Kidney glomerular epithelial cell (primary cell): ENCODE measurements at places on chromosomes 13 and 19.

- peak; percentile 89 for DNase-seq
Measured at GRCh38 chr19:35693835-35694599, 10.3 kb upstream of the ZBTB32 start.

- DNase-seq: no peak
Measured at GRCh38 chr19:57570707-57571106, 8.0 kb downstream of the ZNF416 start.

- DNase-seq: peak; percentile 25
Measured at GRCh38 chr13:22103046-22104027, 432.5 kb downstream of the FGF9 start.

GRCh38 chr13:36420437-36420891 is 11.8 kb upstream of the CCNA1 start:
- peak; percentile 61 for DNase-seq

GRCh38 chr19:7535998-7536695 is 630 bp downstream of the PNPLA6 start:
- no peak for DNase-seq

GRCh38 chr13:52949742-52950141 is 78.9 kb upstream of the OLFM4 start:
- no peak for DNase-seq

DNA sequence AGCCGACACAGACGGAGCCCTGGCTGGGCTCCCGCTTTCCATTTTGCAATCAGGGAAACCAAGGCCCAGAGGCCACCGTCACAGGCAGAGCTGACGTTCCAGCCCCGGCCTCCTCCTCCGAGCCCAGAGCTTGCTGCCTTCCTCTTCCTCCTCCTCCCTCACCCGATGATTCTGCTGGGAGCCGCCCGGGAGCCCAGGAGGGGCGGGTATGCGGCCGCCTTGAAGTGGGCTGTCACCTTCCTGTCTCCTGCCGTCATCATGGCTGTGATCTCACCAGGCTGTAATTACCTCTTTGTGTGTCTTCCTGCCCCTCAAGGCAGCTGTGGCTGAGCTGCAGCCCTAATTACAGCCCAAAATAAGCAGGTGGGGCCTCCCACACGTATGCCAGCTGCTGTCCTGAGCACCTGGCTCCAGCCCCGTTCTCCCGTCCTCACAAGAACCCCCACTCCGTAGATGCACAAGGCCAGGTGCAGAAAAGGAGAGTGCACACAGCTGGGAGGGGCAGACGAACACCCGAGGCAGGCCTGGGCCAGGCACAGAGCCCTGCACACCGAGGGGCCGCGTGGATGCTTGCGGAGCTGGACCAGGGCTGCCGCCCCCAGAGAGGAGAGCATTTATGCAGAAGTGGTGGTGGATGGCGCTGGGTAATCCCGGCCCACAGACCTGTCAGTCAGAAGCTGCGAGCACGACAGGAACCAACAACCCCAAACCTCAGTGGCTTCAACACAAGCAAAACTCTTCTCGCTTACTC is 4.0 kb downstream of the TPGS1 start:
- DNase-seq: no peak

DNA sequence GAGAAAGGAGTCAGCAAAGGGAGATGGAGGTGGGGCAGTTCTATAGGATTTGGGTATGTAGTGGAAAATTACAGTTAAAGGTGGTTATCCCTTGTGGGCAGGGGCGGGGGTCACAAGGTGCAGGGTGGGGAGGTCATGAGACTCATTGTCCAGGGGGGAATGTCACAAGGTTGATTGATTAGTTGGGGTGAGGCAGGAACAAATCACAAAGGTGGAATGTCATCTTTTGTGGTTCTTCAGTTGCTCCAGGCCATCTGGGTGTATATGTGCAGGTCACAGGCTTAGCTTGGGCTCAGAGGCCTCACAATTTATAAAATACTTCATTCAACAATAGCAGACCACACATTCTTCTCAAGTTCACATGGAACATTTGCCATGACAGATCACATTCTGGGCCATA is 109.6 kb downstream of the ATP11A start:
- DNase-seq: no peak

- no peak for DNase-seq
Measured at GRCh38 chr13:53781941-53782340, 753.3 kb downstream of the OLFM4 start.

- DNase-seq: no peak
Measured at GRCh38 chr19:11555246-11555645, 3.8 kb downstream of the ELOF1 start.

DNA sequence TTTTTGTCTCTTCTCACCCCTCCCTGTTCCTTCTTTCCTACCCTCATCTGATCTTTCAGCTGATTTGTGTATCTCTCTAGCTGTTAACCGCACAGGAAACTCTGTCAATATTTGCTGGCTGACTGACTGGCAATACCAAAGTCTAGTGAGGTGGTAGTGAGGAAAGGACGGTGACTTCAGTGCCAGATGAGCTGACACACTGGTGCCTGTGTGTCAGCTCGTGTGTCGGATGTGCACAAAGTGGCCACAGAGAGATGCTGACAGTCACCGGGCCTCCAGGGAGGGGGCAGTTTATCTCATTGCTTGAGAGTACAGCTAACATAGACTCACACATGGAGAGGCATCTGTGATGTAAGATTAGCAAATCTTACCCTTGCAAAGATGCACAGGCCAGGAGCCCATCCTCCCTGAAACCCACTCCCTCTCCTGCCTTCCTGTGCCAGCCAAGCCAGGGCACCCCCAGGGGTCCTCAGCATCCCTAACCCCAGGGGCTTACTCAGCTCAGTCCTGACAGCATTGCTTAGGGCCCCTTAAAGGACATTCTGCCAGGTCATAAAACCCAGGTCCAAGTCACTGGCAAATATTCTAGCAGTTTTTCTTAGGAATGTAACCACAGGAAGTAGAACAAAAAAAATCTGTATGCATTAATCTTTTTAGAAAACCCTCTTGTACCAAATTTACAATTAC is 80.2 kb downstream of the SHISA2 start:
- no peak for DNase-seq

- no peak for DNase-seq
Measured at GRCh38 chr13:40494513-40494912, 171.9 kb downstream of the FOXO1 start.

DNA sequence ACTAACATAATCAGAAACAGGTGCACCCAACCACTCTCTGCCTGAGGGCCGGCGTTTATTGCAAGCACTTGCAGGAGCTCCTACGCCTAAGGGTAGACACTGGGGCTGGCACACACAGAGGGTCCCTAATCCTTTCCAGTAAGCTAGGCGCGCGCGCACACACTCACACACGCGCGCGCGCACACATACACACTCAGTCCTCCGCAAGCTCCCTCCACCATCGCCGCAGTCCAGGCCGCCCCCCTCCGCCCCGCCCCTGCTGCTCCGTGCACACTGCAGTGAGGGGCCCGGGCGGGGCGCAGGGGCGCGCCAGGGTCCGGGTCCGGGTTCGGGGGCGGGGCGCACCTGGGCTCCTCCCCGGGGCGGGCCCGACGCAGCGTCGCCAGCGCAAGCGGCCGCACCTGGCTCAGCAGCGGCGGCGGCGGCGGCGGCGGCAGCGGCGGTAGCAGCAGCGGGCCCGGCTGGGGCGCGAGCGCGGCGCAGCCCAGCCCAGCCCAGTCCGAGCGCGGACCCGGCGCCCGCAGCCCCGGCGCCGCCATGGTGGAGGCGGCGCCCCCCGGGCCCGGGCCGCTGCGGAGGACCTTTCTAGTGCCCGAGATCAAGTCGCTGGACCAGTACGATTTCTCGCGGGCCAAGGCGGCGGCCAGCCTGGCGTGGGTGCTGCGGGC is at the start of gene CAMSAP3:
TSS of gene CAMSAP3 (plus strand) at position 398 of the 668 bp plus-strand sequence. CDS start at position 538, 140 bp downstream.
- DNase-seq: no peak

GRCh38 chr19:7930765-7931164 is 4.8 kb upstream of the CTXN1 start:
- no peak for DNase-seq

- DNase-seq: no peak
Measured at GRCh38 chr13:23919006-23919405, 21.7 kb upstream of the C1QTNF9B start.

DNA sequence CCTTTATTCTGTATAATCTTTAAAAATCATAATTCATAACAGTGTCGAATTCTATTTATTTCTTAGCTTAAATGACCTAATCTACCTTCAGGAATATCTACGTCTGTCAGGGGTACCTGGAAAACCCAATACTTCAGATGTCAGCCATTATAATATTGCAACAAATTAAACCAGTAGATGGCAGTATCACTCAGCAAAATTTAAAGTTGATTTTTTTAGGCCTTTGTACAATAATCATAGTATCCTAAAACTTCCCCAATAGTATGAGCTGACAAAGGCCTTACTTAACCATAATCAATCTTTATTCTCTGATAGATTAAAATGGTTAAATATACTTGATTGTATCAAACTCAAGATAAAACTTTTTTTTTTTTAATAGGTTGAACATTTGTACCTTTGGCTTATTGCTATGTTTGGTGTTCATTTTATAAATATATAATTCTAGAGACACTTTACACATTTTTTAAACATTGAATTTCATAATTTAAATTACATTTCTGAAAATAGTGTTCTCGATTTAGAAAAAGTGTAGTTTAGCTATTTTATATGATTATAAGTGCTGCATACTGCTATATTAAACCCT is 830.2 kb upstream of the SPRY2 start:
- peak; percentile 38 for DNase-seq

GRCh38 chr13:111873676-111874178 is 193.2 kb upstream of the SOX1 start:
- DNase-seq: no peak

- no peak for DNase-seq
Measured at GRCh38 chr19:54523403-54523802, 20.8 kb downstream of the LAIR2 start.

GRCh38 chr13:31198519-31198918 is 1.3 kb upstream of the B3GLCT start:
- DNase-seq: no peak

GRCh38 chr13:46622630-46623256 is 69.8 kb downstream of the LRCH1 start:
- no peak for DNase-seq

DNA sequence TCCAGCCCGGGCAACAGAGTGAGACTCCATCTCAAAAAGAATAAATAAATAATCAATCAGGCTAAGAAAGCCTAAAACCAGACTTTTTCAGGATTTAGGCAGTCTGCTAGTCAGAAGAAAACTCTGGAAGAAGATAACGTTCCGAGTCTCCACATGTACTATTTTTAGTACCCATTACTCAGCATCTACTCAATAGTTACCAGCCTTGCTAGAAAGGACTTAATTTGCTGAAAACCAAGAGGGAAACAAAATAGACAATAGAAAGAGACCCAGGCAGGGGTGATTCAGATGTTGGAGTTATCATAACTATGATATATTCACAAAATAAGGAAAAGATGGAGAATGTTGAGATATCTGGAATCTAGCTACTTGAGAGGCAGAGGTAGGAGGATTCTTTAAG is 3.6 kb upstream of the LIN7B start:
- no peak for DNase-seq

DNA sequence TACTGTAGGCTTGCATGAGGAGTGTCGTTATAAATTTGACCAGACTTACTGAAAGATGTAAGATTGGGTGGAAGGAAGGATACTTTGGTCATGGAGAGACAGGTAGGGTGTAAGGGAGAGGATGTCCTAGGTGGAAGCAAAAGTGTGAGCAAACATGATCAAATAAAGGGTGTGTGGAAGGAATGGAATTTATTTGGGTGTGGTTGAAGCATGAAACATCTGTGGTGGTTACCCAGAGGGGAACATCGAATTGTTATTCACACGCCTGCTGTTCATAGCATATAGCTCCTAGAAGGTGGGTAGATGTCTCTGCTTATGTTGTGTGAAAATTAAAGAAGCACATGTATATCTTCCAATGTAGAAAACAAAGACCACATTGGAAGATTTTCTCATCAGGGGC is 157.7 kb downstream of the ATP8A2 start:
- DNase-seq: no peak

GRCh38 chr13:44313674-44314073 is 60.0 kb upstream of the SERP2 start:
- DNase-seq: peak; percentile 86

- peak; percentile 75 for DNase-seq
Measured at GRCh38 chr19:4186087-4186993, 3.9 kb downstream of the ANKRD24 start.

DNA sequence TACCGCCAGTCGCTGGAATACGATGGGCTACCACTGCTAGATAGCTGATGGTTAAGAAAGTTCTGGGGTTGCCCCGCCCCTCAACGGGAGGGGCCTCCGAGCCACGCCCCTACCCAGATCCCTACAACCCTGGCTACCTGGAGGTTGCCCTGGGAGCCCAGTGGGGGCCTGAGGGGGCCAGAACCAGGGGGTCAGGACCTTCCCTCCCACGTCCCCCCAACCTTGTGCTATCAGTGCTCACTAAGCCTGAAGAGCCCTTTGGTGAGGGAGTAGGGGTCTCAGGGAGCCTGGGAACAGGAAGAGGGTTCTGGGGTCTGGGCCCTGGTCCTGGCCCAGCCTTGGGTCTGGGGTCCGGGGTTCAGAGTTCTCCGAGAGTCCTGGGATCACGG is 8.9 kb downstream of the OCEL1 start:
- no peak for DNase-seq

DNA sequence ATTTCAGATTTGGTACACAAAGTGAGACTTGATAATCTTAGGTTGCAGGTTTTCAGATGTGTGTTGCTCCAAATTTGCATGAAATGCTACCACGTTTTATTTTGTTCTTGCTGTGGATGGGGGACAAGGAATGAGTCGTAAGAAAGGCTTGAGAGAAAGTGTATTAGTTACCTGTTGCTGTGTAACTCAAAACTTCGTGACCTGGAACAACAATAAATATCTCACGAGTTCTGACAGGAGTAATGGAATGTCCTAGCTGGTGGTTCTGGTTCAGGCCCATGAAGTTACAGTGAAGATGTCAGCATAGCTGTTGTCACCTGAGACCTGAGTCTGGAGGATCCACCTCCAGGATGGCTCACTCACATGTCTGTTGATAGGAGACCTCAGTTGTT is 1.2 kb downstream of the ZNF8 start:
- DNase-seq: peak; percentile 3

DNA sequence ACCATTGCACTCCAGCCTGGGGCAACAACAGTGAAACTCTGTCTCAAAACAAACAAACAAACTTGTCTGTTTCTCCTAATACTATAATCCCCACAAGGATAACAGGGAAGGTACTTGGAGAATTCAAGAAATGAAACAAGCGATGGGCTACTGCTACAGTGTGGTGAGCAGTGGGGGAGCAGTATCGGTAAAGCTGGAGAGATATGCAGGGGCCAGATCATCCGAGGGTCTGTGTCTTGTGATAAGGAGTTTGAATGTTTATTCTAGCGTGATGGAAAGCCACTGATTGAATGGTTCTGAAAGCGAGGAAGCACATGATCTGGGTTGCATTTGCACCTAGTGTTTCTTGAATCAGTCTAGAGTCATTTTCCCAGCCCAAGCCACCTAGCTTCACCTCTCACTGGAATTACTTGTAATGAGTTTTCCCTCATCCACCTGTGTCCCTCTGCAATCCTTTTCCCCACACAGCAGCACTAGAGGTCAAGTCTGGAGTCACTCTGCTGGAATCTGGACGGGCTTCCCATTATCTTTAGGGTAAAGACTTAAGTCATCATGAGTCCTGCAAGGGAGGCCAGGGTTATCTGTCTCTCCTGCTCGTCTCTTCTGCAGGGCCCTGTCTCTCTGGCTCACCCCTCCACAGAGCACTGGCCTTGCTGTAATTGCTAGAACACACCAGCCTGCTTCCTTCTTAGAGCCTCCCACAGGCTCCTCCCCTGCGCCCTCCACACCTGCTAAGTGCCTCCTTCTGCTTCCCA is 162.3 kb downstream of the KLF5 start:
- DNase-seq: no peak

GRCh38 chr19:17847538-17848366 is at the start of gene JAK3:
TSS of gene JAK3 (minus strand) at chr19:17847982. CDS start at chr19:17844417, 3,565 bp downstream.
- DNase-seq: no peak
